ENCODE measurements at places on chromosomes 1 and 21.

- H3K27ac ChIP-seq: no peak overlapping the region
- DNase-seq: no peak
- no peaks in the 10 kb centered on the region for H3K4me1 ChIP-seq
- H3K36me3 ChIP-seq: no peaks in the 10 kb centered on the region
Observed at GRCh38 chr21:30426731-30427130, 1.0 kb upstream of the KRTAP13-3 start.

GRCh38 chr1:112706505-112707220, at the start of gene RHOC:
RHOC (minus strand) TSS chr1:112707127; CDS start chr1:112703799, 3,328 bp downstream.
- peak within 1 kb of the TSS; percentile 92 for H3K27ac ChIP-seq
- peaks cover 19% of the 10 kb centered on the region for H3K36me3 ChIP-seq
- no peaks in the 10 kb centered on the region for H3K27me3 ChIP-seq
- peak; percentile 88 for DNase-seq

DNA sequence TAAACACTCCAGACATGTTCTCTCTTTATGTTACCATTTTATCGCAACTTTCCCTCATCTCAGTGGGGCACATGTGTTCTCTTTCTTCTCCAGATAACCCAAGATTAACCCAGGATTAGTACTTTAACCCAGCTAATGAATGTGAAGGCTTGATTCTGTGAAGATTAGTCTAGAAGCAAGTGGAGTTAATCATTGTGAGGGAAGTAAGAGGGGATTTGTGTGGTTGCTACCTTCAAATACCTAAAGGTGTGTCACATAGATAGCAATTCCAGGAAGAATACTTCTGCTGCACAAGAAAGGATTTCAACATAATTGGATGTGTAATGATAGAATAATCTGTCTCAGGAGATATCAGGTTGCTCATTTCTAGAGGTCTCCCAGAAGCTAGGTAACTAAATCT, 327.1 kb downstream of the PBX1 start:
- no peaks in the 10 kb centered on the region for H3K4me1 ChIP-seq
- DNase-seq: no peak
- no peaks in the 10 kb centered on the region for H3K36me3 ChIP-seq
- H3K27me3 ChIP-seq: no peaks in the 10 kb centered on the region
- no peak overlapping the region for H3K4me3 ChIP-seq
- no peak overlapping the region for H3K27ac ChIP-seq

GRCh38 chr1:64343105-64343822, 126.7 kb upstream of the CACHD1 start:
- no peak for DNase-seq
- H3K4me1 ChIP-seq: no peaks in the 10 kb centered on the region
- H3K27ac ChIP-seq: no peak overlapping the region
- no peaks in the 10 kb centered on the region for H3K36me3 ChIP-seq
- H3K27me3 ChIP-seq: no peaks in the 10 kb centered on the region

DNA sequence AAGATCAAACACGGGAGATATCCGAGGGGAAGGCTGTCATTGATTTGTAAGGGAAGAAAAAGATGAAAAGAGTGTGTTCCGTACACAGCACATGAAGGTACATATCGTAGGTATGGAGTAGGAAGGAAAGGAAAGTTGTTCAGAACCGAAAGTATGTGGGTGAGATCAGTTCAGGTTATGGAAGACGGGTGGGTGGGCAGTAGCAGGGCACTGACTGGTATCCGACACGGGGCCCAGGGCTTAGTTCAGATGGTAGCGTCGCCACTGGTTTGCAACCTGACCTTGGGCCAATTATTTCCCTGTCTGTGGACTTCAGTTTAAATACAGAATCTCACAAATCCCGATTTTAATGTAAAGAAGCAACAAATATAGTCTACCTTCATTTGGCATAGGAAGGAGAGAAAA, 27.8 kb upstream of the A3GALT2 start:
- no peaks in the 10 kb centered on the region for H3K27me3 ChIP-seq
- no peak for DNase-seq
- peaks cover 4% of the 10 kb centered on the region for H3K36me3 ChIP-seq
- peak overlapping the region; percentile 96 for H3K27ac ChIP-seq
- H3K4me3 ChIP-seq: peak overlapping the region; percentile 78

DNA sequence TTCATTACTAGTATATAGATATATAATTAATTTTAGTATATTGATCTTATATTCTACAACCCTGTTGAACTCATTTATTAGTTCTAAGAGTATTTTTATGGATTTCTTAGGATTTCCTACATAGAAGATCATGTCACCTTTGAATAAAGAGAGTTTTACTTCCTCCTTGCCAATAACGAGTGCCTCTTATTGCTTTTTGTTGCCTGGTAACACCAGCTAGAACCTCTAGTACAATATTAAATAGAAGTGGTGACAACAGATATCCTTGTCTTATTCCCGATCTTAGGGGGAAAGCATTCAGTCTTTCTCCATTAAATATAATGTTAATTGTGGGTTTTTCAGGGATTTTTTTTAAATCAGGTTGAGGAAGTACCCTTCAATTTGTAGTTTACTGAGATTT, 40.8 kb downstream of the WNT2B start:
- no peak overlapping the region for H3K4me3 ChIP-seq
- H3K27me3 ChIP-seq: no peaks in the 10 kb centered on the region
- H3K36me3 ChIP-seq: peaks cover 14% of the 10 kb centered on the region
- no peak for DNase-seq
- no peak overlapping the region for H3K27ac ChIP-seq
- no peaks in the 10 kb centered on the region for H3K4me1 ChIP-seq

DNA sequence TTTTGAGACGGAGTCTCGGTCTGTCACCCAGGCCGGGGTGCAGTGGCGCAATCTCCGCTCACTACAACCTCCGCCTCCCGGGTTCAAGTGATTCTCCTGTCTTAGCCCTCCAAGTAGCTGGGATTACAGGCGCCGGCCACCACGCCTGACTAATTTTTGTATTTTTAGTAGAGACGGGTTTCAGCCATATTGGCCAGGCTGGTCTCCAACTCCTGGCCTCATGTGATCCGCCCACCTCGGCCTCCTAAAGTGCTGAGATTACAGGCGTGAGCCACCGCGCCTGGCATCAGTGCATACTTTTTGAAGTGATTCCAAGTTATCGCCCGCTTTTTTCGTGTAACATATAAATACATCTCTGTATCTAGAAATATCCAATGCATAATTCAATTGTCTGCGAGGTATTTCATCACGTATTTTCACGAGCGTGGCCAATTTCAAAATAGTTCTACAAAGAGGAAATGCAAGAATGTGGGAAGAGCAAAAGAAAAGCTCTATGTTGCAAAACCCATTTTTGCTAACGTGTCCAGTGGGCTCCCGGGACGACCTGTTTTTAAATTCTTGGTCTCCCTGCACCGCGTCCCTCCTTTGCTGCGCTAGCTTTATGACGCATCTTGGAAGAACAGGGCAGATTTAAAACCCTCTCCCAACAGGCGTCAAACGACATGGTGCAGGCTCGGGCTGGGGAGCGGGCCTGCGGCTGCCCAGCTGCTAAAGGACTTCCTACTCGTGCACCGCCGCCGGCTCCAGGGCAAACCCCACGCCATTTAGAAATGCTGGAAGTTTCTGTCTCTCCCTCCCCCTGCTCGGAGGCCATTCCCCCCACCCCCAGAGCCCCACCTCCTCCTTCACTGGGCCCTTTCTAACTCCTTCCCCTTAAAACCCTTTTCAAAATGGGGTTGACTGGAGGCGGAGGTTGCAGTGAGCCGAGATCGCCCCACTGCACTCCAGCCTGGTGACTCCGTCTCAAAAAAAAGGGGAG, 923 bp upstream of the IFNGR2 start:
- H3K4me1 ChIP-seq: peaks cover 21% of the 10 kb centered on the region
- peak overlapping the region; percentile 90 for H3K4me3 ChIP-seq
- H3K27me3 ChIP-seq: no peaks in the 10 kb centered on the region
- H3K36me3 ChIP-seq: no peaks in the 10 kb centered on the region
- DNase-seq: peak; percentile 87

- peaks cover 58% of the 10 kb centered on the region for H3K4me1 ChIP-seq
- H3K27ac ChIP-seq: peak overlapping the region; percentile 99
- no peak for DNase-seq
Observed at GRCh38 chr1:45685308-45686014, 872 bp downstream of the GPBP1L1 start.

DNA sequence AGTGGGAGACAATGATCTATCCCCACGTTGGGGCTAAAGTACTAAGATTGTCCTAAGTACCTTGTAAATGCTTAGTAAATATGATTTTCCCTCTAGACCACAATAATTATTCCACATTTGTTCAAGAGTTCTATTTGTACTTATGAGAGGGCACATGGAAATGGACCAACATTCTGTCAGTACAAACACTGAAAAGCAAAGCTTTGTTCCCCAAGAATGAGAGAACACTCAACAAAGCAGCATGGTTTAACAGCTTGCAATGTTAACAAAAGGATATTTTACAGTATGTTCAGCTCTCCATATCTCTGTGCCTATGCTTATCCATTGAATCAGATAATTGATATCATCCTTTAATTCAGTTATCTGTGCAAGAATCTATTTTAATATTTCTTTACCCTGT, 35.4 kb downstream of the RBM11 start:
- H3K4me1 ChIP-seq: no peaks in the 10 kb centered on the region
- DNase-seq: no peak
- no peaks in the 10 kb centered on the region for H3K27me3 ChIP-seq
- no peaks in the 10 kb centered on the region for H3K36me3 ChIP-seq

DNA sequence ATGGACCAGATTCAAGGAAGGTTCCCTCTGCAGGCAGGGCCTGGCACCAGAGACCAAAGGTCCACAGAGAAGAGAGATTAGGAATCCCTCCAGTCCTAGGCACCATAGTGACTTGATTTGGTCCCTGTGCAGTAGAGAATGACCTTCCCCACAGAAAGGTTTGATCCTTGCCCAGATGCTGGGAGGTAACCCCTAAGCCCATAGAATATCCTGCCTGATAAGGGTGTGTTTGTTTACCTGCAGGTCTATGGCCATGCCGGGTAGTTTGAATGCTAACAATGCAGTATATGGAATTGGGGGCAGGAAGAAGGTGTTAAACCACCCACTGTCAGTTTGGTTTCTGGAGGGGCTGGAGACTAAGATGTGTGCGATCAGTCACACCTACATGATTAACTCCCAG, 57.1 kb upstream of the NFASC start:
- H3K27ac ChIP-seq: no peak overlapping the region
- H3K4me1 ChIP-seq: no peaks in the 10 kb centered on the region
- no peaks in the 10 kb centered on the region for H3K36me3 ChIP-seq
- no peak overlapping the region for H3K4me3 ChIP-seq
- no peaks in the 10 kb centered on the region for H3K27me3 ChIP-seq
- no peak for DNase-seq

- H3K4me3 ChIP-seq: no peak overlapping the region
- no peaks in the 10 kb centered on the region for H3K36me3 ChIP-seq
- peaks cover 37% of the 10 kb centered on the region for H3K4me1 ChIP-seq
- peak overlapping the region; percentile 6 for H3K27ac ChIP-seq
- no peak for DNase-seq
- no peaks in the 10 kb centered on the region for H3K27me3 ChIP-seq
Observed at GRCh38 chr1:232589812-232590743, 39.9 kb downstream of the SIPA1L2 start.

DNA sequence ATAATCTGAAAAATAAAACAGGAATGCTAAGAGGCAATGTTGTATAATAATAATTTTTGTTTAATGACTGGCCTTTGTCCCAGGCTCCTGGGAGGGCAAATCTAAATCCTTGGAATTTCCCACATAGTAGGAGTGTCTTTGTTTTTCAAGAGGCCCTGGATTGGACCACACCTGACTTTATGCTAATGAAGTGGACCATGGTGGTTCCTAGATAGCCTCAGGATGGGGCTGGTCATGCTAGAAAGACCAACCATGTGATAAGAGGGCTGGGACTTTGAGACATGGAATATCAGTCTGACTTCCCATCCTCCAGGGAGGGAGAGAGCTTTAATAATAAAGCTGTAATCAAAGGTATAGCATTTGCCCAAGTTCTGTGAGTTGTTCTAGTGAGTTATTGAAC, 138.2 kb upstream of the RAB4A start:
- H3K36me3 ChIP-seq: no peaks in the 10 kb centered on the region
- H3K4me3 ChIP-seq: no peak overlapping the region
- H3K27me3 ChIP-seq: no peaks in the 10 kb centered on the region
- H3K27ac ChIP-seq: no peak overlapping the region
- no peak for DNase-seq

DNA sequence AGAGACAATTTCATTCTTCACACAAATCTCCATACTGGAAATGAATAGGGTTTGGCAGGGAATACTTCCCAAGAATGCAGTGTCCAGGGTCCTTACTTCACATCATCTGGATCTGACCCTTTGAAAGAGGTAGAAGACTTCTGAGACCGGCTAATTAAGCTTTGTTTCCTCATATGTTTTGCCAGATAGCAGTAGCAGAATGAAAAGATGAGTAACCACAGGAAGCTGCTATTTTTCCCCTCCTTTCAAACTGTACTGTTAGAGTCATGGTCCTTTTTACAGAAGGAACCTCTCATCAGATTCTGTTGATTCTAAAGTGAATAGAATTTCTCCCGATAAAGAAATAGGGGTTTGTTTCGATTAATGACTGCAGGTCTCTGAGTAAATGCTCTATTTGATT, 1.4 kb upstream of the OLFML3 start:
- DNase-seq: no peak
- peaks cover 24% of the 10 kb centered on the region for H3K36me3 ChIP-seq
- no peak overlapping the region for H3K4me3 ChIP-seq
- peaks cover 43% of the 10 kb centered on the region for H3K4me1 ChIP-seq
- no peak overlapping the region for H3K27ac ChIP-seq

DNA sequence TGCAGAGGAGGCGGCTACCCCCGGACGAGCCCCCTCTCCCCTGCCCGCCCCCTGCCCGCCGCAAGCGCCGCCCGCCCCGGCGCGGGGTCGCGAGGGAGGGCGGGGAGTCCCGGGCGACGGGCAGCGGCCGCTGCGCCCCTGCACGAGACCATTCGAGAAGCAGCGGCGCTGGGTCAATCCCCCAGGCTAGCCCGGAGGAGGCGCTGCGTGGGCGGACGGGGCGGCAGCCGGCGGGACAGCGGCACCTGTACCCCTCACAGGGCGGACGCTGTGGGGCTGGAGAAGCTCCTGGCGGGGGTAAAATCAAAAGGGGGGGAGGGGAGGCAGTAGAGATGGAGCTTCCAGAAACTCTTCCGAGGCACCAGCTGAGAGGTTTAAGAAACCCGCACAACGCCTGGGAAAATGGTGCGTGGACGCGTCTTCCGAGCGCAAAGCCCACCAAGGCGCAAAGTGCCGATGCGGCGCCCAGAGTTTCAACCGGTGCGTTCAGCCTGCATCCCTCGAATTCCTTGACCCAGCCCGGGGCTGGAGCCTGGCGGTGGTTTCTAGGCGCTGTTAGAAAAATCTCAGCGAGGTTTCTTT, at the start of gene PLPPR5:
Gene PLPPR5, minus strand, starts transcription at position 1 of the 582 bp plus-strand sequence. CDS start 190 bp downstream, outside the sequence.
- H3K4me3 ChIP-seq: peak within 1 kb of the TSS; percentile 21
- peak; percentile 59 for DNase-seq
- H3K27ac ChIP-seq: no peak within 1 kb of the TSS
